Coronary artery (tissue), 2 donors: ENCODE measurements at places on chromosomes 3 and 15.
A peak's percentile ranks its signal among the peaks of the same experiment; 100 is the strongest.

DNA sequence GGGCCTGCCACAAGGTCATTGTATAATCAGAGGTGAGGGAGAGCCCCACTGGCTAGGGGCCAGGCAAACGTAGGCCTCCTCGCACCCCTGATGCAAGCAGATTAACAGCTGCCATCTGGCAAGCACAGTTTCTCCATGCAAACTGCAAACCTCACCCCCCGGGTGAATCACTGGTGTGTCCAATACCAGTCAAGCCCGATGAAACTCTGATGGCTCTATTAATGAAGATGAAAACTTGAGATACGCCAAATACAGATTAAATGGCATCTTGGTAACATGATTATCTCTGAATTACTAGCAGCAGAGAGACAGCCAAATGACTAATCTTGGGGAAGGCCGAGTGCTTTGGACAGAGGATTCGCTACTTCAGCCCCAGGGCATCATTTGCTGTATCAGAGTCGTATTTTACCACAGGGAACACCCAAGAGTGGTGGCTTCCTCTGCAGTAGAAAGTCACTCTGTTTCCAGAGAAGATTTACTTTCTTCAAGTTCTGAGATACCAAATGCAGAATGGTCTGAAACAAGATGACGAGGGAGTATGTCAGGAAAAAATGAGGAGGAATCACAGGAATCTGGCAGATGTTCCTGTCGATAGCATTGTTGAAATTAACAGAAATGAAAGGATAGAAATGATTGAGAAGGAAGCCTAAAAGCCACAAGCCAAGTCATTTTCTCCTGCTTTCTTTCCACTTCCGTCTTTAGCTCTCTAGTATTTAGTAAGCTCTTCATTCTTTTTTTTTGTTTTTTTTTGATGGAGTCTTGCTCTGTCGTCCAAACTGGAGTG lies 96.2 kb upstream of the NR2F2 start:
- DNase-seq, result no peak

DNA sequence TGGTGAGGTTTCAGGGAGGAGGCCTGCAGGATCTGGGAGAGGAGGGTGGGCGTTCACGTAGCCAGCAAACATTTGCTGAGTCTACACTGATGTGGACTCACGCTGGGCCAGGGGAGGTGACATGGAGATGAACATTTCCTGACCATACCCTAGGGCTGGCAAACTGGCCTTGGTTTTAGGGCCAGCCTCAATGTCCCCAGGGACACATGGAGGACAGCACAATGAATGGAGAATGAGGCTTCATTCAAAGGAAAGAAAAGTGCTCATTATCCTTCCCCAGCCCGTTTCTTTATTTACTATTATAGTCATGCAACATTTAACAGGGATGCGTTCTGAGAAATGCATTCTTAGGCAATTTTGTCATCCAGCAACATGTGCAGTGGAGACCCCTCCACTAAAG lies 26.8 kb downstream of the ACAN start:
- no peak for DNase-seq

- DNase-seq, result no peak
These were observed 35.5 kb upstream of the TIMP4 start for GRCh38 chr3:12194209-12194608.

DNA sequence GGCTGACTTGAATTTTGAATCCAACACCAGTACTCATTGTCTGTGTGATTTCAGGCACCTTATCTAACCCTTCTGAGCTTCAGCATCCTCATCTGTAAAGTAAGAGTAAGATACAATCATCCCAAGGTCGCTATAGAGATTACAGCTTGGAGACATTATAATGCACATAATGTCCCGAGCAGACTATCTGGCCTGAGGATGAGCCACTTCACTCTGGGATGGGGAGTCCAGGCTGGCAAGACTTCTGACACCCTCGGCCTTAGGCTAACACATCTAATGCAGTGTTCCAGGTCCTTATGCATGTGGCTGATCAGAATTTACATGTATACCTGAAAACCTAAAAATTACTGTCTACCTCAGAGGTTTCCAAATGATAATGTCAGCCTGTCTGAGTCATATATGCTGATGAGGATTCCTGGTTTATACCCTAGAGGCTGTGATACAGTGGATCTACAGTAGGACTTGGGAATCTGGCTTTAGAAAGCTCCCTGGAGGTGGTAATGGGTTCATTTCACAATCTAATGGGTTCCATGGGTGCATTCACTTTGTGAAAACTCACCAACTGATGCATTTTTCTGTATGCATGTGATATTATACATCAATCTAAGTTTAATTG lies 229.0 kb upstream of the SLCO3A1 start:
- no peak for DNase-seq

DNA sequence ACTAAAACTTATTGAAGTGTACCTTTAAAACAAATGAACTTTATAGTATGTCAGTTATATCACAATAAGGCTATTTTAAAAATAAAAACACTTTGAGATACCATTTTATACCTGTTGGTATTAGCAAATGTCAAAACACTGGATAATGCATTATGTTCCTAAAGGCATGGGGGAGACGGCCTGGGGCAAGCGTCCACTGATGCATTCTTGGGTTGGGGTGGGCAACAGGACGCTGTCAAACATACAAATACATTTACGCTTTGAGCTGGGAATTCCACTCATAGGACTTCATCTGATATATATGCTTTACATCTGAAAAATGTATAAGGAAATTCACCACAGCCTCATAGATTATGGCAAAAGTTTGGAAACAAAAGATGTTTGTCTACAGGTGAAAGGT lies 7.6 kb upstream of the GATA2 start:
- DNase-seq, result peak; percentile 16

DNA sequence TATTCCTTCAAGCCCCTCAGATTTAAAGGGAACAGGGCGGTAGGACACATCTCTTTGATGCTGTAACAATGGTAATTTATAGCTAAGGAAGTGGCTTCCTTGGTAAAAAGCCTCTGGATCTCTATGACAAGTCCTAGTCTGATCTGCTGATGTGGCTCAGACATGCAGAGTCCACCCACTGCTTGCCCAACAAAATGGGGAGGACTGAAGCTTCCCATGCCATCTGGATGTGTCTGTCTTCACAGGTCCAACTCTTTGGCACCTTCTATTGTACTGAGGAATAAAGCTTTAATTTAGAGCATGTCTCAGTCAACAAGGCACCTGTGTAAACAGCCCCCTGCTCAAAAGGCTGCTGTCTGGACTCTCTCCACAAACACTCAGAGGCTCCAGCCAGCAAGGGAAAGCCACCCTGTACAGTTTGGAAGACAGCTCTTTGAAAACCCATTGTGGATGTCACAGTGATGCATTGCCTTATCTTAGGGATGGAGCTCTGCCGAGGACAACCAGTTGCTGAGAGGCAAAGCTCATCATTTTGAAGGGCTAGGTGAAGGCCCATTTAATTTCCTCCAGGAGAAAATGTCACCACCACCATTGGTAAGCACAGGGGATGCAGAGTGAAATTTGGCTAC lies 348.6 kb upstream of the GRM7 start:
- DNase-seq, result no peak

- no peak for DNase-seq
These were observed 81.3 kb downstream of the CHL1 start for GRCh38 chr3:277873-278272.

- DNase-seq, result no peak
These were observed 15.5 kb upstream of the PPP1R2 start for GRCh38 chr3:195558602-195559001.

DNA sequence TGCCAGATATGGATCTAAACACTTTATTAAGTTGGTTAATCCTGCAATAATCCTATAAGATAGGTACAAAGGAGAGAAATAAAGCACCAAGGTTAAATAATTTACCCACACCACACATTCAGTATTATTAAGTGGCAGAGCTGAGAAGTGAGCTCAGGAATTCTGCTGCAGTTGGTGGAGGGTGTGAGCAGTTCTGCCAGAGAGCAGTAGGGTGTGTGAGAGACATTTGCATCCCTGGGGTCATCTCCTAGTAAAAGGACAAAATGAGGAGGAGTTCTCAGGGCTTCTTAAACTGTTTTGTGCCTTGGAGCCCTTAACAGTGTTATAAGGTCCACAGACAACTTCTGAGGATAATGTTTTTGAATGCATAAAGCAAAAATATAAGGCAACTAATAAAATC lies 484.5 kb downstream of the TAFA4 start:
- no peak for DNase-seq

GRCh38 chr15:57566834-57567233 lies 24.9 kb upstream of the MYZAP start:
- peak; percentile 41 for DNase-seq

DNA sequence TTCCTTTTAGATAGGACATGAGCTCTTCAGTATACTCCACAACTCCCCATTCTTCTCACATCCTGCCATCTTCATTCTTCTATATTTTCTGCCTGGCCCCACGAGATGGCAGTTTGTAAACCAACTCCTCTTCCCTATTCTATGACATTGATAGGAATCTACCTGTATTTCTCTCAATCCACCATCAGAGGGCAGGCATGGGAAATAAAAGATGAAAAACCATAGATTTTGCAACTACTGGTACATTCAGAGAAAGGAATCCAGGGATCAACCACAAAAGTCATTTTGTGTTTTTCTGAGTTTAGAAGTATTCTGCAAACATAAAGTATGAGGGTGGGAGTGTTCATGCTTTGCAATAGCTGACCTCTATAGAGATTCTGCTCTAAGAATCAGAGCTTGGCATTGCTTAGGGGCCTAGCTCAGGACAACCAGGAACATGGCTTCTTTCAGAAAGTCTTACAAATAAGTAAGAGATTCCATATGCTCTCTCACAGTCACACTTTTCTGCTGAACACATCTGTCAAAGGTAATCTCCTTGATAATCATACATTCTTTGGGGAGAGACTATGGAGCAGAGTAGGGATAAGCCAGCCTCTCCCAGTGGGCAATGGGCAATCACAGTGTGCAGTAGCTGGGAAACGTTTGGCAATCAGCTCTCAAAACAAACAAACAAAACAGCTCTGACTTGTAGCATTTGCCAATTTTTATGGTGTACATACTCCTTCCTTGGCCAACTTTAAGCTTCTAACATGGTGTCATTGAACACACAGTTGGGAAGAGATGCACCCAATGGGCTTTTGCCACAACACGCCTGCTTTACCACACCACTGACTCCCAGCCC lies 43.1 kb upstream of the SLC25A36 start:
- no peak for DNase-seq

DNA sequence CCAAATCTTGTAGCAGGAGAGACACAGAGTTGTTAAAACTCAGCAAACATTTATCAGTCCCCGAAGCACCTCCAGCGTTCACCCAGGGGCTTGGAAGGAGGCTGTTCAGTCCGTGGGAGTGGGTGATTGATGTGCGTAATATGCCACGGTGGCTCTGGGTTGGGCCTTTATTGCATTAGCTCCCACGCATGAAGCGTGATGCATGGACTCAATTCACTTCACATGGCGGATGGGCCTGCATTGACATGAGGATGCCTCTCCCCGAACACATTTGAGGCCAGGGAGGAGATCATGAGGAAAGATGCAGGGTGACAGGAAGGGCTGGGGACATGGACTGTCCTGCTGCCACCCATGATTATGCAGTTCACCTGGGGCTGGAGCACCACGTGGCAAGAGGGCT lies 126.5 kb downstream of the FAM43A start:
- no peak for DNase-seq

DNA sequence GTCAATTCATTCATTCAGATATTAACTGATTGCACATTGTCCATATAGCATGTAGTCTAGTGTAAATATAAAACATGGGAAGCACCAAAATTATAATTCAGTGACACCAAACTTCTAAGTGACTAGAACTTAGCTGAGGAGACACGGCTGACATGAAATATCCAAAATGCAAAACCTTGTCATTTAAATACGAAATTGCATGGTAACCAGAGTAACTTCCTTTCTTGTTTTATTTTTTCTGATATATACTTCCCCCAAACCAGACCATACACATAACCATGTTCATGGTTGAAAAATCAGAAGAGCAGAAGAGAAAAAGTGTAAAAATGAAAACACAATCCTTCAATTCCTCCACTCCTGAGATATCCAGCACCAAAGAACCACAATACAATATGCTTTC lies 38.0 kb downstream of the CBLB start:
- no peak for DNase-seq

DNA sequence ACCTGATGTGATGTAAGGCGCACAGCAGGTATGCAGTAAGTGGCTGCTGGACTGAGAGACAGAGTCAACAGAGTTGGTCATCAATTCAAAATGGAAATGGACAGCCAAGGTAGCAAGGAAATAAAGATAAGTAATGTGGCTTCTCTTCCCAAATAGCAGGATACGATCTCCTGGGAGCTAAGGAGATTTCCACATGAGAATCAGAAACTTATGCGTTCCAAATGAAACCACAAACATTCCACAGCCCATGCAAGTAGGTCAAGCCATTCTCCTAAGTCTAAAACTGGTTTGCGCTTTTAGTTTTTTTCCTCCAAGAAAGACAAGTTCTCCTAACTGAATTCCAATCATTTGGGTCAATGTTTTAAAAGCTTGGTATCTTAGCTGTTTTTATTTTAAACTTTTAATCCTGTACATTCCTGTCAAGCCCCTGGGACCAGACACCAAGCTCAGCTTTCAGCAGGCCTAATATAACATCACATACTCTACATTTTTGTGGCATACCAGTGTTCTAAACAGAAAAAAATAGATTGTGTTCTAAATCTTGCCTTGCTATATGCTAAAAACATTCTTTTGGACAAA lies 73.7 kb upstream of the TSPAN3 start:
- DNase-seq, result no peak

DNA sequence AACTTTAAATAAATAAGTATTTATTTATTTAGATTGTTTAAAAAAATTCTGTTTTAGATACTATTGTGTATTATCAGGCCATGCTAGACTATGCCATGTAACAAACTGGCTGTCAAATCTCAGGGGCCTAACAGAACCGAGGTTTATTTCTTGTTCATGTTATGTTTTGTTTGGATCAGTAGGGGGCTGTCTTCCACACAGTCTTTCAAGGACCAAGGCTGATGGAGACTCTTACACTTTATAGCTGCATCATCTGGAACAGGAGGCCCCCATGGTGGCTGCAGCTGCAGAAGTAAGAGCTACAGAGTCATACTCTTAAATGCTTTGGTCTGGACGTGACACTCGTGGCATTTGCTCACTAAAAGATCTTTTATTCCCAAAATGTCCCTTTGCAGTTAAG lies 33.0 kb upstream of the ARL14 start:
- DNase-seq, result no peak

DNA sequence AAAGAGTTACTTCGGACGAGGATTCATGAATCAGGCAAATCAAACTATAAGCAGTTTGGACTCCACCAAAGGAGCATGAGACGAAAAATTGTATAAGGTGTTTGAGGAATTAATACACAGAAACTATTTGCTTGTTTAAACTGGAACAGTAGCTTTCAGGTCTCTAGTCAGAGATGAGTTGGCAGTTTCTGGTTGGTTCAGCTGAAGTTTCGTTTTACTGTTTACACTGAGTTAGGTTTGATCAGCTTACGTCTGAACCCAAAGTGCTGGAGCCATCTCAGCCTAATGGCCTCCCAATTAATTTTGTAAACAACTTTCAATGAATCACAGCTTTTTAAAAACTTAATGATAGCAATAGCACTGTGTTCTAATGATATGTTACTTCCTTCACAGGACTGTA lies 703.7 kb downstream of the NLGN1 start:
- no peak for DNase-seq

GRCh38 chr3:16060358-16060852 lies 114.1 kb upstream of the GALNT15 start:
- DNase-seq, result peak; percentile 81
